ENCODE measurements at places on chromosomes 11 and 22. TPM values are rescaled to one million over a fixed set of nuclear protein-coding genes. Genes with fewer than 3 reads are reported as not detected.

GRCh38 chr22:39296981-39297489 is 22.4 kb downstream of the RPL3 start:
- DNase-seq, result peak; percentile 42

- no peak for DNase-seq
Measured at GRCh38 chr11:73129198-73129597, 12.9 kb downstream of the FCHSD2 start.

DNA sequence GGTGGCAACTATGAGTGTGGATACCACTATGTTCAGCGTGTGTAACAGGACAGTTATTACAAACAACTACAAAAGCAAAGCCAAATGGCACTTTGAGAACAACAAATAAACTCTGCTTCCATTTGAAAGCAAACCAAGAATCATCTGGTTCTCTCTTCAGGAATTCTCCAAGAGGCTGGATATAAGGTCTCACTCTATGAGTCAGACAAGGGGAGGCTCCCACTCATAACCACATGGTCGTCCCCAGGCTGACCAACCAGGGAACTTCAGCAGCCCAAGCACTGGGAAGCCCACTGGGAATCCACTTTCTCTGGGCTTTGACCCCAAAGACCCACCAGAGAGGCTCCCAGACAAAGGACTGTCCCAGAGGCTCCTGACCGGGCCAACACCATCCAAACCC is 35.3 kb downstream of the DGCR2 start:
- no peak for DNase-seq

SLC22A8 gene
- polyA plus RNA-seq, result not detected

- DNase-seq, result no peak
Measured at GRCh38 chr11:68996376-68997123, 15.8 kb upstream of the MRGPRD start.

DNA sequence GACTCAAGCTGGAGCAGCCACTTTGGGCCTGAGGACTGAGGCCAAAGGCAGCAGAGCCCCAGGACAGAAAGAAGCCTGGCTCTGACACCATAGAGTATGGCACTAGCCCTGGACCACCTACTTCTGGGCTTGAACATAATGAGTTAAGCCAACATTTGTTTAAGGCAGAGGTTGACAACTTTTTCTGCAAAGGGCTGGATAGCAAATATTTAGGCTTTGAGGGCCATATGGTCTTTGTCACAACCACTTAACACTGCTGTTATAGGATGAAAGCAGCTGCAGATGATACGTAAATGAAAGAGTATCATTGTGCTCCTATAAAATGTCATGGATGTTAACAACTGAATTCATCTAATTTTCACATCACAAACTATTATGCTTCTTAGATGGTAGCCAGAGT is 16.6 kb downstream of the OSBP start:
- no peak for DNase-seq

TMPRSS5 gene
- polyA plus RNA-seq, result 0.36 TPM

CTTN gene
- polyA plus RNA-seq, result 68.5 TPM

DNA sequence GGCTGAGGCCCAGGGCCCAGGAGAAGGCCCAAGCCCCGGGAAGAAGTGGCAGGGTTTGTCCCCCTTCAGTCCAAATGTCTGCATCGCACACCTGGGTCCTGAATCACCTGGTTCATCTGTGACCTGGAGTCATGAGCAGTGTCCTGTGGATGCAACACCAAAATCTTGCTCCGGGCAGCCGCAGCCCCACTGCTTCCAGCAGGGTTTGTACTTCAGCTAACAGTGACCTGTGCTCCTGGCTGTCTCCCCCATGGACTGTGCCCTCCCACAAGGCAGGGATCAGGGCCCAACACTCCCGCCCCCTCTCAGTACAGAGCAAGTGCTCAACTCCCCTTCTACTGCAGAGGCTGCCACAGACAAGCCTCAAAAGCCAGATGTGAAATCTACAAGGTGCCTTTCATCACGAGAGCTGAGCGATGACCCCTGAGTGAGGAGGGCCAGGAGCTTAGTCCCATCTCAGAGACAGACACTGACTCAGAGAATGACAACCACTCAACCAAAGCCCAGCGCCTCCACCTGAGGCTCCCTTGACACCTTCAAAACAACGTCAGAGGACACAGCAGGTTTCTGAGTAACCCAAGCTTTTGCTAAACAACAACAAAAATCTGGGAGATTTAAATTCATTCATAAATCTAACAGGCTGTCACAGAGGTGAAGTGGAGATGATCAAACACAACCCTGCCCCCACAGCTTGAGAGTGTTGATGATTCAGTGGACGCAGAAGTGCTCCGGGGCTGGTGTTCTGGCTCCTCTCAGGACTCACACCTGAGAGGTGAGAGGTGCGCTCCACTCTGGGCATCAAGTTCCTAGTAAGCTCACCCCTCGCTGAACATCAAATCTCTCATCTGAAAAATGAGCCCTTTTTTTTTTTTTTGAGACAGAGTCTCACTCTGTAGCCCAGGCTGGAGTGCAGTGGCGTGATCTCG is 3.4 kb downstream of the KIAA0930 start:
- no peak for DNase-seq

Measured in heart right ventricle (tissue), 16 donors.